Brain pericyte (primary cell): ENCODE measurements at places on chromosomes 16 and 17.
A peak's percentile ranks its signal among the peaks of the same experiment; 100 is the strongest.

DNA sequence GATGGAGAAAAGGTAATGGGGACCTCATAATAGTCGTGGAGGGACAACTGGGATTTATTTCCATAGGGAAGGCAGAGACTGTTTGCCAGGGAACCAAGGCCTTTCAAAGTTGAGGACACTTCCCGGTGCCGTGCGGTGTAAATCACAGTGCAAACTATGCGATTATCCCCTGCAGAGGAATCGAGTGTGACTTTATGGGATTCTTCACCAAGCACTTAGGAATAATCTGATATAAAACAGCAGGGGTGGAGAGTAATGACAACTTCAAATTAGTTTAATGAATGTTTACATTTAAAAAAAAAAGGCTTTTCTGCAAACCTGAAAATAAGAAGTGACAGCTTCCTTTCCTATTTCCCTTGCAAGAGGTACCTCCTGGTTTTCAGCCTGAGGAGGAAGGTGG, 538.2 kb downstream of the MAF start:
- DNase-seq: no peak

DNA sequence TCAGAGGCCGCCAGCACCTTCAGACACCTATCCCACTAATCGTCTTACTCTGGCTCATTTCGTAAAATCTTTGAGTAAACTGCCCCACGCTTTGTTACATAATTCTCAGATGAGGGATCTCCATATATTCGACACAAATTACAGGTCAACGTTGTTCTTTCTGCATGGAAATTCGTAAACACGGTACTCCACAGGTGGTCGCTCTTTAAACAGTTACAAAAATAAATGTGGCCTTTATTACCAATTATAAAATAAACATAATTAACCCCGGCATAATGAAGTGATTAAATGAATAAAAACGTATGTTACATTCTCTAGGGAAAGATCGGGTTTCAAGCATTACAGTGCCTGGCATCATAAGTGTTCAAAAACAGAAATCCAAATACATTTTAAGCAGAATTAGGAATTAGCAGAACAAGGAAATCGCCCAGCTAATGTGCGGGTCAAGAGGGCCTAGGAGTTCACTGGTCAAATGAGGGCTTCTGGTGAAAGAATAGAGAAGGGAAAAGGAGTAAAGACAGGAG, 943 bp upstream of the PIP4K2B start:
- DNase-seq: no peak

DNA sequence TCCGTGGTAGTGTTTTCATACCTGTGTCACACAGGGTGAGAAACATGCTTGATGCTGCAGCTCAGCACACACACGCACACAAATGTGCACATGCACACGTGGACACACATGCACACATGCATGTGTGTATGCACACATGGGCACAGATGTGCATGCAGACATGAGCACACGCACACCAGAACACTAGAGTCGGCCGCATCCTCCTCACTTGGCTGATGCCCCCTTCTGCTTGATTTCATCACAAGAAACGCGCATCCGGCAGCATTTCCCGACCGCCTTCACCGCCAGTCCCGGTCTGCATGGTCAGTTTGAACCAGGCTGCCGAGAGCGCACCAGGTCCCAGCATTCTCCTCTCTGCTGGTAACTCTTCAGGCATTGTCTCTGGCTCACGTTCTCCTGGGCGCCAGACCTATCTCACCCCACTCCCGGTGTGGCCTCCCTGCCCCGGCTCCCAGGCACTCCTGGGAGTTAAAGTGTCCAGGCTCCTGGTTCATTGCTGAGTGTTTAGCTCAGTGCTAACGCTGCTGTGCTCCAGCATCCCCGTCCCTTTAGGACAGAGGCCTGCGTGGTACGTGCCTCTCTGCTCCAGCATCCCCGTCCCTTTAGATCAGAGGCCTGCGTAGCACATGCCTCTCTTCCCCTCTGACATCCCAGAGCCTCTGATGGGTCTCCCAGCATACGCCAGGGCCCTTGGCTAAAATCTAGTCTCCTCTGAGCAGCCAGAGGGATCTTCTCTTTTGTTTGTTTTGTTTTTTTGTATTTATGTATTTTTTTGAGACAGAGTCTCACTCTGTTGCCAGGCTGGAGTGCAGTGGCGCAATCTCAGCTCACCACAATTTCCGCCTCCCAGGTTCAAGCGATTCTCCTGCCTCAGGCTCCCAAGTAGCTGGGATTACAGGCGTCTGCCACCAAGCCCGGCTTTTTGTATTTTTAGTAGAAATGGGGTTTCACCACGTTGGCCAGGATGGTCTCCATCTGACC, 16.0 kb downstream of the BAIAP2 start:
- DNase-seq: no peak

- DNase-seq: no peak
These were observed 6.0 kb downstream of the C1QTNF8 start for GRCh38 chr16:1089822-1090619.

DNA sequence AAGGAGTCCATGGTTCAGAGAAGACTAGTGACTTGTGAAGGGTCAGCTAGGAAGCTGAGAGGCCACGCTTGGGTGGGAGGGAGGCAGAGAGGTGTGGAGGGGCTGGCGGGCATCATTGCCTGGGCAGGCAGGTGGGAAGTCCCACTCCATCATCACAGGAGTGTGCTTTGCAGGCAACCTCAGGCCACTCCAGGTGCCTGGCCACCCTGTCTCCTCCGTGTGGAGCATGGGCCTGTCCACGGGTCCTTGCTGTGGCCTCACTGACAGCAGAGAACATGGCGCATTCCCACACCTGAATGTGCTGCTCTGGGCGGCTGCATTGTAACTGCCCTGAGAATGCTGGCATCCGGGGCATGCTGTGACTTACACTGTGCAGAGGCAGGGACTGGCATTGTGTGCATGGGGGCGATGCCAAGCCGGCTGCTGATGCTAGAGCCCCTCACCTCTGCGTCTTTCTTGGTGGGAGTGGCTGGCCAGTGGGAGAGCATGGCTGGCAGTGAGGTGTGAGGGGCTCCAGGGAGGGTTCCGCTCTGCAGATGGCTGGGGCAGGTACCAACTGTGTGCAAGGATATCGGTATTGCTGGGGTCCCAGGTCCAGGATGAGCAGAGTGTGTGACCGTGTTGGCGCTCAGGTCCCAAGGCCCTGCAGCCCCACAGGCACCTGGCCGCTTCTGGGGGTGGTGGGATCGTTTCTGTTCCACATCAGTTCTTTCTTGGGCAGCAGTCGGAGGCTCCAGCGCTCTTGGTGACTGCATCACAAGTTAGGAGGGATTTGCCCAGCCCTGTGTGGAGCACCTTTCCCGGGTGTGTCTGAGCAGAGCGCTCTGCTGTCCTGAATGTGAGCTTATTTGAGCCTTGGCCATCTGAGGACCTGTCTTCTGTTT, 94.8 kb downstream of the NPIPB11 start:
- DNase-seq: no peak

DNA sequence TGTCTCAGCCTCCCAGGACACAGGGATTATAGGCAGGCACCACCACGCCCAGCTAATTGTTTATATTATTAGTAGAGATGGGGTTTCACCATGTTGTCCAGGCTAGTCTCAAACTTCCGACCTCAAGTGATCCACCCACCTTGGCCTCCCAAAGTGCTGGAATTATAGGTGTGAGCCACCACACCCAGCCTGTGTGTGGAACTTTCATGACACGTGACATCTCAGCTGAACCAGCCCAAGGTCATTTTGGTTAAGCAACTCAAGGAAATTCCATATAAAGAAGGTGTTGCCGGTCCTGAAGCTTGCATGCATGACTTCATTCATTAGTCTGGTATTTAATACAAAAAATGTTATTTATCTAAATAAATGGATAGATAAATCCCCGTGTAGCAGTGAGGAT, 145.5 kb downstream of the AXIN2 start:
- DNase-seq: no peak

GRCh38 chr16:12027558-12028287, 51.2 kb downstream of the SNX29 start:
- no peak for DNase-seq

DNA sequence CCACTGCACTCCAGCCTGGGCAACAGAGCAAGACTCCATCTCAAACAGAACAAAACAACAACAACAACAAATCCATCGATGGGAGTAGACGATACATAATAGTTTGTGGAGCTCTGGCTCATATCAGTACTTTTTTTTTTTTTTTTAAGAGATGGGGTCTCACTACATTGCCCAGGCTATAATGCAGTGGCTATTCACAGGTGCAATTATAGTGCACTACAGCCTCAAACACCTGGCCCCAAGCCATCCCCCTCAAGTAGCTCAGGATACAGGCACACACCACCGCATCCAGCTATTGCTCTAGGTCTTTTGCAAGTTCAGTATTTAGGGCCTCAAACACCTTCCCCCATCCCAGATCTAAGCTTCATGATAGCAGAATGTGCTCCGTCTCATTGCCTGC, 110.6 kb downstream of the KATNIP start:
- no peak for DNase-seq

GRCh38 chr17:59620518-59621259, 994 bp downstream of the CLTC start:
- no peak for DNase-seq

DNA sequence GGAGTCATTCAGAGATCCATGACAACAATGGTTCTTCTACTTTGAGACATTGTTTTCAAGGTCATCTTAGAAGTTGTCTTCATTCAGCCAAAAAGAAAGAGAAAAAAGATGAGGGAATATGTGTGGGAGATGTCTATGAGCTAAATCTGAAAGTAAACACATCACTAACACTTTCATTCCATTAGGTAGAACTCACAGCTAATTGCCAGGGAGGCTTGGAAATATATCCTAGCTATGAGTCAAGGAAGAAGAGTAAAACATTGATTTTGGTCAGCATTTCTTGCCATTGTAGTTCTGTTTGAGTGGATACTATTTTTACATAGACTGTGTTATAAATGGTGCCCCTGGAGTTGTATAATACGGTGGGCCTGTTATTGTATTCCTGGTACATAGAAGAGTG, 316.4 kb upstream of the MYOCD start:
- DNase-seq: no peak

- DNase-seq: no peak
These were observed 5.7 kb downstream of the FAM20A start for GRCh38 chr17:68595496-68595895.

GRCh38 chr16:12225806-12226465, 249.4 kb downstream of the SNX29 start:
- DNase-seq: no peak

GRCh38 chr17:81115749-81116464, 49.4 kb upstream of the PVALEF start:
- DNase-seq: no peak

- no peak for DNase-seq
These were observed 2.3 kb upstream of the ITGAE start for GRCh38 chr17:3803308-3803640.

- DNase-seq: no peak
These were observed 28.1 kb downstream of the WSCD1 start for GRCh38 chr17:6098050-6098822.

- peak; percentile 25 for DNase-seq
These were observed 13.5 kb downstream of the SDR42E1 start for GRCh38 chr16:81997738-81998137.

DNA sequence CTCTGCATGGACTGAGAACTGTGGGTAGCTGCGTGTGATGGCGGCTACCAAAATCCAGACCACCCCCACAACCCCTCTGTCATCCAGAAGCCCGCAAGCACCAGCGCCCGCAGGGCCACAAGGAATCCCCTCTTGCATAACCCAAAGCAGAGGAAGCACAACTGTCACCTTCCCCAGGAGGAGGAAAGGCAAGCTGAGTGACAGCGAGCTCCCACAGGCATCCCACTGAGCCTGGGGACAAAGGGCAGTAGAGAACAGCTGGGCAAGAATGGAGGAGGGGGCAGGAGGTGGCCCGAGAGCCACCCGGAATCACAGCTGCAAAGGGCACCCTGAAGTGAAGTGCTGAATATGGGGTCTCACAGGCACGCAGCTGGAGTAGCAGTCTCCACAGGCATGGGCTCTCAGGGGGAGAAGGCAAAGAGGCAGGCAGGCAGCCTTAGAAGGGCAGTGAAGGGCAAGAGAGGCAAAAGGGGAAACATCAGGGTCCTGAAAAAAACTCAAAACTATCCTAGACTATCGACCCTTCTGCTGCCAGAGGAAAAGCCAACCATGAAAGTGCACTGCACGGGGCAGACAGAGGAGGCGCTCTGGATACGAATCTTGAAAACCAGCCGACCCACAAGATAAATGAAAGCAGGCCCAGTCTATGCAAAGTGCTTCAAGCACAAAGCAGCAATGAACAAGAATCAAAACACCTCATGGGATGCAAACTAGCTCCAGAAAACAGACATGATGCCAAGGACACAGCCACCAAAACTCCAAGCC, 17.1 kb downstream of the USP36 start:
- no peak for DNase-seq

DNA sequence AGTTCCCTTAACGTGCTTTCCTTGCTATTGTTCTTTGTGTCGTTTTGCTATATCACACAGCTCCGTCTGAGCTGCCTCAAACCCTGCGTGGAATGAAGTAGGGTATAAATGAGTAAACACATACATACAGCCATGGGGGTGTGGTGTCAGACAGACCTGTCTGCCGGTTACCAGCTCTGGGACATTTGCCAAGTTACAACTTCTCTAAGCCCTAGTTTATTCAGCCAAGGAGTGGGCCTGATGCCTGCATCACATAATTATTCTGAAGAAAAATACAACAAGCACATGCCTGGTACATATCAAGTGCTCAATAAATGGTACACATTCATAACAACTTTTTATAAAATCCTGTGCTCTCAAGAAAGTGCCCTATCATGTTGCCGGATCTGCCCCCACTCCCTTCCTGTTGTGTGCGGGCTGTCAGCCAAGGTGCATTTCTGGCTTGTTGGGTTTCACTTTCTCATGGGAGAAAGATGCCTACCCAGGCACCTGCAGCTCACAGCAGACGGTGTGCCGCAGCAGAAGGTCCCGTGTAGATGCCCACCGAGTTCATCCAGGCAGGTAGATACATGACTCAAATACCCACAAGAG, 30.5 kb downstream of the SMPD3 start:
- DNase-seq: no peak

GRCh38 chr17:50117202-50118051, 12.5 kb downstream of the SAMD14 start:
- DNase-seq: no peak

GRCh38 chr16:66324815-66325515, 41.5 kb upstream of the CDH5 start:
- no peak for DNase-seq

DNA sequence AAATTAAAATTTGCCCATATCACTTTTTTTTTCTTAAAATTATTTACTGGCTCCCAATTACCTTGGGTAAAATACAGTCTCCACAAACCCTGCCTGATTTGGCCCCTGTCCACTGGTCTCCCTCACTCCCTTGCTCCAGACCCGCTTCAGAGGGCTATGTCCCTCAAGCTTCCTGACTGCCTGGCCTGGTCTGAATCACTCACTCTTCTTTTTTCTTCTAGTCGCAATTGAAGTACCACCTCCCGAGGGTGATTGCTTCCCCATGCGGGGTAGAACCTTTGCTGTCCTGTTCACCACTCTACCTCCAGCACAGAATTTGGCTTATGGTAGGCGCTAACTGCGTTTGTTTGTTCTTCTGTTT, 598 bp upstream of the PGAP3 start:
- no peak for DNase-seq

GRCh38 chr16:60318486-60318885, 1584.4 kb upstream of the GOT2 start:
- no peak for DNase-seq

DNA sequence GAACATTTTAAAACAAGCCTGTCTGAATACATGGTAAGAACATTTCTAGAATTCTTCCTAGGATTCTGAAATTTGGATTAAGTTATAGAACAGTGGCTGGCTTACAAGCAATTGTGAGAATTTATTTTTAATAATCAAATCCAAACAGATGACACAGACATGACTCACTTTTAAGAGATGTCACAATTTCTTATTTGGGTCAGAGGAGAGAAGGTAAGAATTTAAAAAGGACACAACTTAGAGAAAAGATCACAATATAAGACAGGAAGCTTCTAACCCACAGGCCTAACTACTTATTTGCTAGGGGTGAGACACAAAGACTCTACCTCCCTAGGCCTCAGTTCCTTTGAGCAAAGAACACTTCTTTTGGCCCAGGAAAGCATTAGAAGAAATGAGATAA, 32.7 kb downstream of the ZZEF1 start:
- DNase-seq: no peak
